Tracheal epithelial cell (primary cell): ENCODE measurements at places on chromosomes 6 and 20. TPM values are rescaled to one million over a fixed set of nuclear protein-coding genes. Genes with fewer than 3 reads are reported as not detected.

The TPD52L1 gene
- total RNA-seq = 121 and 159 TPM in 2 replicates

The HDGFL1 gene
- not detected in 2 replicates for total RNA-seq

The LY86 gene
- not detected in 2 replicates for total RNA-seq

The AGER gene
- 0.43 TPM in 1 of 2 replicates, not detected in the other for total RNA-seq

The PDE10A gene
- total RNA-seq = under 0.01 and 4.8 TPM in 2 replicates

The FAM83B gene
- total RNA-seq = 50.7 and 53.7 TPM in 2 replicates

The ENPP5 gene
- total RNA-seq = 1.1 and 2.7 TPM in 2 replicates

The TRIM31 gene
- total RNA-seq = 0.21 TPM in 1 of 2 replicates, not detected in the other

The PTCRA gene
- total RNA-seq = not detected in 2 replicates

The OPRM1 gene
- not detected in 2 replicates for total RNA-seq

The POLR1H gene
- total RNA-seq = 27.2 and 36.7 TPM in 2 replicates

The RSPH9 gene
- total RNA-seq = 0.21 and 0.24 TPM in 2 replicates

The DYNLT1 gene
- 40.5 and 77.4 TPM in 2 replicates for total RNA-seq

The MUC22 gene
- total RNA-seq = not detected in 2 replicates

The NMBR gene
- total RNA-seq = not detected in 2 replicates

The SPATA25 gene
- 0.72 and 1.9 TPM in 2 replicates for total RNA-seq

The AKAP12 gene
- total RNA-seq = 1.3 and 78.8 TPM in 2 replicates
